ENCODE measurements at places on chromosomes 6 and 20.

- peak; percentile 44 for DNase-seq
Measured at GRCh38 chr6:35294308-35294945, 3.2 kb upstream of the DEF6 start.

- peak; percentile 3 for DNase-seq
Measured at GRCh38 chr6:12957321-12958051, 240.9 kb downstream of the PHACTR1 start.

GRCh38 chr6:132952986-132953385 is 138.6 kb downstream of the RPS12 start:
- no peak for DNase-seq

DNA sequence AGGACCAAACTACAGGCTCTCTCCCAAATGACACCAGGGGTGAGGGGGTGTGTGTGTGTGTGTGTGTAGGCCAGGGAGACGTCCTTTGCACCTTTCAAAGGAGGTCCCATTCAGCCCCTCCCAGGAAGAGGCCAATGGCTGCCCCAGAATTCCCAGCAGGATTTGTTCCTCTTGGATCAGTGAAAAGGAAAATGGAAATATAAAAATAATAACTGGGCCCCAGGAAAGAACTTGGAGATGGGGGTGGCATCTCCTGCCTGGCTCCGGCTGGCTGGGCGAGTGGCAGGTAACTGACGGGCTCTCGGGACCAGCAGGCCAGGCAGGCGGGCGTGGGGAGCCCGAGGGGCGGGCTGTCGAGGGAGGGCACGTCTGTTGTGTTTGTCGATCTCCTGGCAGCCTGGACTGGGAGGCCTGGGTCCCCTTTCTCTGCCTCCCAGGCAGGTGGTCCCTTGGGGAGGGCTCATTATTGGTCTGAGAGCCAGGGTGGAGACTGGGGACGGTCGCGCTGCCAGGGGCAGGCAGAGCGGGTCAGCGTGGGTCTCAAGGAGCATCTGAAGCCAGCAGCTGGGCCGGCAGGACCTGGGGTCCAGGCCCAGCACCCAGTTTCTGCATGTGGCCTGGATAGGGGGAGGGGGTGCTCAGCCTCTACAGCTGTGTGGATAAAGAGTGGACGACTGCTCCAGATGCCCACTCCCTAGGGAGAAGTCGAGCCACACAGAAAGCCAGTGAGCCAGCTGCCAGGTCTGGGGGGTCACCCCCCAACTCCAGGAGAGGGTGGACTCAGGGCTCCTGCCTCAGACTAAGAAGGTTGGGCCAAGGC is 3.1 kb downstream of the NOL4L start:
- peak; percentile 51 for DNase-seq

- DNase-seq, result no peak
Measured at GRCh38 chr6:14380901-14381828, 263.6 kb downstream of the CD83 start.

DNA sequence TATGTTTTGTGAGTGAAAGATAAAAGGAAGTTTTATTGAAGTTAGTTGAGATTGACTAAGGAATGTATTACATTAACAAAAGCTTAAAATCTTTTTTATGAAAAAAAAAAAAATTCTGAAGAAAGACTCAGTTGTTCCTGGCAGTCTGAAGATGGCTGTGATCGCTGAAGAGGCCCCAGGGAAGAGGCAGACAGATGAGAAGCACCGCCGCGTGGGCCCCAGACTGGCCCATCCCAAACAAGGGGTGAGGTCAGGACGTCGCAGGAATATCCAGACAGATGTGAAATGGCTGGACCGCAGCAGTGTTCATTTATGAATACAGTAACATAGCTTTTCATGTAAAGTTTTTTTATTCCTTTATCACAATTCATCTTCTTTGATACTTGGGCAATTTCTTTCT is 194.2 kb downstream of the TBXT start:
- DNase-seq, result no peak

DNA sequence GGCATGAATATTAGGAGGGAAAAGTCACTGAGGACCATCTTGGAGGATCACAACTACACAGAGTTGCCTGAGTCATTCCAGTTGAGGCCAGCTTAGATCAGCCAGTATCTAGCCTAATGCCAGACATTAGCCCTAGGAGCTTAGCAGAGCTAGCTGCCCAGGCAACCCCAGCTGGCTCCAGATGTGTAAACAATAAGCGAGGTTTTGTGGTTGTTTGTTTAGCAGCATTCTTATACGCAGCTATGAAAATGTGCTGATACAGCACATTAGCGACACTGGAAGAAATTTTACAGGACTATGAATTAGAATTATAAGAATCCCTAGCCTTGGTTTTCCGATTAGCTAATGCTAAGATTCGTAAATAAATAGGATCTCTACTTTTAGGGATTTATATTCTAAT is 59.3 kb downstream of the BTBD3 start:
- no peak for DNase-seq

DNA sequence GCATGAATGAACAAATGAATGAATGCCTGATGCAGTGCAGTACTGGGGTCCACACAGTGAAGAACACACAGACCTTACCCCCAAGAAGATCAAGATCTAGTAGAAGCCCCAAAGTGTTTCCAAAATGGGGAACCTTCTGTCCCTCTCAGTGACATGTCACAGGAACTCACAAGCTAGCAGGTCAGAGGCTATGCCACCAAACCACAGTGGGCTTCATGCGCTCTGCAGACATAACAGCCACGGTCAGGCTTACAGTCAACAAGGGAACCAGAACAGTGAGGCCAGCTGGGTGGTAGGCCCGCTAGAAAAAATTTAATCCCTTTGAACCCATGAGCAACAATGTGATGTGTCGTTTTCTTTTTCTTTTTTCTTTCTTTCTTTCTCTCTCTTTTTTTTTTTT is 20.2 kb upstream of the ARFGEF2 start:
- DNase-seq, result no peak

GRCh38 chr6:63521475-63522210 is 50.6 kb upstream of the LOC128125822 start:
- no peak for DNase-seq
